ENCODE measurements at places on chromosomes 7 and 10. TPM values are rescaled to one million over a fixed set of nuclear protein-coding genes. Genes with fewer than 3 reads are reported as not detected.

DNA sequence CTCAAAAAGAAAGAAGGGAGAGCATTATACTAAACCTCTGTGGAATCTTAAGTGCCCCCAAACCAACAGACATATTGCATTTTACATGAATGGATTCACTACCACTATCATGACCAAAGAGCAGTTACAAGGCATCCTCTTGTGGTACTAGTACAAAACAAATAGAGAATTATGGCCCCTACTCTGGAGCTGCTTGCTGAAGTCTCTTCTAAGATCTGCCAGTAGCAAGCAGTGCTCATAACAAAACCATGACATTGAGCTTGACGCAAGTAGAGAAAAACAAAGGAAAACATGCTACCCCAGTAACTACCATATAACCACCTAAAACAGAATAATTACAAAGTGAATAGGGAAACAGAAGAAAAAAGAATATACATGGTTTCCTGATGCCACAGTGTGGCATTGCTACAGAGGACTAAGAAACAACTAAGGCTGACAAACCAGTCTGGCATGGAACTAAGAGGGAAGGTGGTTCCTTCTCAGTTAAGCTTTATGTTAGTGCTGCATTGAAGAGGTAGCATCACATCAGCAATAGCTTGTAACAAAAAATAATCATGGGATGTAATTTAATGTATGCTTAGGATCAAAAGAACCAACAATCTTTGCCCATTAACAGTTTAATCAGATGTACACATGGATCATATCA, 150.2 kb upstream of the AGR3 start:
- no peak for DNase-seq

DNA sequence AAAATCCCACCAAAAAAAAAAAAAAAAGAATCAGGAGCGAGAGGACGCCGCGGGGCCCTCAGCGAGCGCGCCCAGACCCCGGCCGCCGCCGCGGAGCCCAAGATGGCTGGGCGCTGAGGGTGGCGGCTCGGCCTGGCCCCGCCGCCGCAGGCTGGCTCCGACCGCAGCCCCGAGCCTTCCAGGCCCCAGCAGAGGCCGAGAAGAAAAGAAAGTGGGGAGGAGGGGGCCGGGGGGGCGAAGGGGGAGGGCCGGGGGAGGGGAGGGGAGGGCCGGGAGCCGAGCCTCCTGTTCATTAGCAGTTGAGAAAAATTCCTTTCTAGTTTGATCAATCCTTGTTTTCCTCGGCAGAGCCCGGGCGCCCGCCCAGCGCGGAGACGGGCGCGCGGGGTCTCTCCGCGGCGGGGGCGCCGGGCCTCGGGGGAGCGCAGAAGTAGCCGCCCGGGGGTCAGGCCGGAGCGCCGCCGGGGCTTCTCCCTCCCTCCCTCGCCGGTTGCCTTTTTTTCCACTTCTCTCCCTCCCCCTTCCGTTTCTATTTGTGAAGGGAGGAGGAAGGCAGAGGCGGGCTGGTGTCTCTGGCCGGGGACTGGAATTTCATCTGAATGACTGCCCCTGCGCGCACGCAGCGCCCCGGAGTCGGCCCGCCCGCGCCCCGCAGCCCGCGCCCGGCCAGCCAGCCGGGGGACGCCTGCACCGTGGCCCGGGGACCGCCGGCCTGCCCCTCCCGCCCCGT, 778 bp upstream of the TRIM8 start:
- DNase-seq, result peak; percentile 59

- peak; percentile 50 for DNase-seq
These were observed 17.6 kb downstream of the ZDHHC16 start for GRCh38 chr10:97463363-97464132.

DNA sequence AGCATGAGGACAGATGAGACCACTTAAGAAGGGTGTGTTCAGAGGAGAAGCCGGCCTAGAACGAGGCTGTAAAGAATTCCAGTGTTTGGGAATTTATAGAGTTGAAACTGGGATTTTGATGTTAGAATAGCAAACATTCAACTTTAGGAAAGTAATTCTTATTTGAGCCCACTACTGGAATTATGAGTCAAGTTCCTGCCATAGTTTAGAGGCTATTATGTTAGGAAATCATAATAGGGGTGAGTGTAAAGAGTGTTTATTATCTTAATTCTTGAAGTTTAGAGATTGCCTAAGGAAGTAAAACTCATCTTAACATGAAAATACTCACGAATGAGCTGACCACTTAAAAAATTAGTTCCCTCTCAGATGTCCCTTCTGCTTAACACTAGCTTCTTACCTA, 2.1 kb downstream of the CBLL1 start:
- no peak for DNase-seq

DNA sequence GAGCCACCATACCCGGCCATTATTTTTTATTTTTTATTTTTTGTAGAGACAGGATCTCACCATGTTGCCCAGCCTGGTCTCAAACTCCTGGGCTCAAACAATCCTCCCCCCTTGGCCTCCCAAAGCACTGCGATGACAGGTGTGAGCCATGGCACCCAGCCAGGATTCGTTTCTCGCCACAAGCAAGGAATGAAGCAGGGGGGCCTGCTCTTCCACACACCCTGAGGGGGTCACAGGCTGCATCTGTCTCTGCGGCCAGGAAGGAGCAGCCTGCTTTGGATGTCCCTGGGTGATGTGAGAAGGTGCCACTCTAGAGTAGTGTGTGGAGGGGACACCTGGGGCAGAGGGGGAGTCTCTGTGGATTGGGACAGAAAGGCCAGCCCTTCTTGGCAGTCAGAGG, 61.3 kb upstream of the TNRC18 start:
- DNase-seq, result no peak

- no peak for DNase-seq
These were observed 14.0 kb downstream of the SLC29A4 start for GRCh38 chr7:5296611-5297226.

- no peak for DNase-seq
These were observed 115.0 kb downstream of the SND1 start for GRCh38 chr7:127766831-127767459.

GRCh38 chr10:91339729-91340128, 70.4 kb upstream of the HECTD2 start:
- no peak for DNase-seq

DNA sequence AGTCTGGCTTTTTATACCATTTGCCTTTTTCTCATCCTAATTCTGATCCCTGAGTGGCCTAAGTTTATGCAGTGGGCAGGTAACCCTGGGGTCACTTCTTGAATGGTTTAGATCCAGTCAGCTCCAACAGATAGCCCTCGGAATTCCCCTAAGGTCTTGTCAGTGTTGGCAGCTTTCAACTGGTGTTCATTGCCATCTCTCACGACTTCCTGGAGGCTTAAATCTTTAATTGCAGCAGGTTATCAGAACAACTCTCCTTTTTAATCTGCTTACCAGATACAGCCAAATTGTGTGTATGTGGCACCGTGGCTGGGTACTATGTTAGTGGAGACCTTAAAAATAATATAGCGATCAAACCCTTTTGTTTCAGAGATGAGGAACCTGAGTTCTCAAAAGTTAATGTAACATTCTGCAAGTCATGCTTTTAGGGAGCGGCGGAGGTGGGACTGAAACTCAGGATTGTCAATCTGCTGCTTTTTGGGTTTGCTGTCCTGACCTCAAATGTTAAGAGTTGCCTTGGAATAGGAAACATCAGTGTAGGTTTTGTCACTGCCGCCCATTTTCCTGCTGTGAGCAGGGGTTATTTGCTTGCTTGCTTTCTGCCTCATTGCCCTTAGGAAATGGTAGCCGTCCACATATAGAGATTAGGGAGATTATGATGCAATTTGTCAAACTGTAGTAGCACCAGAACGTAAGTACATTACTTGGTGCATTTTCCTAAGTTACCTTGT, 818 bp downstream of the DLD start:
- no peak for DNase-seq

- DNase-seq, result no peak
These were observed 25.7 kb downstream of the IKZF1 start for GRCh38 chr7:50330254-50330653.

DNA sequence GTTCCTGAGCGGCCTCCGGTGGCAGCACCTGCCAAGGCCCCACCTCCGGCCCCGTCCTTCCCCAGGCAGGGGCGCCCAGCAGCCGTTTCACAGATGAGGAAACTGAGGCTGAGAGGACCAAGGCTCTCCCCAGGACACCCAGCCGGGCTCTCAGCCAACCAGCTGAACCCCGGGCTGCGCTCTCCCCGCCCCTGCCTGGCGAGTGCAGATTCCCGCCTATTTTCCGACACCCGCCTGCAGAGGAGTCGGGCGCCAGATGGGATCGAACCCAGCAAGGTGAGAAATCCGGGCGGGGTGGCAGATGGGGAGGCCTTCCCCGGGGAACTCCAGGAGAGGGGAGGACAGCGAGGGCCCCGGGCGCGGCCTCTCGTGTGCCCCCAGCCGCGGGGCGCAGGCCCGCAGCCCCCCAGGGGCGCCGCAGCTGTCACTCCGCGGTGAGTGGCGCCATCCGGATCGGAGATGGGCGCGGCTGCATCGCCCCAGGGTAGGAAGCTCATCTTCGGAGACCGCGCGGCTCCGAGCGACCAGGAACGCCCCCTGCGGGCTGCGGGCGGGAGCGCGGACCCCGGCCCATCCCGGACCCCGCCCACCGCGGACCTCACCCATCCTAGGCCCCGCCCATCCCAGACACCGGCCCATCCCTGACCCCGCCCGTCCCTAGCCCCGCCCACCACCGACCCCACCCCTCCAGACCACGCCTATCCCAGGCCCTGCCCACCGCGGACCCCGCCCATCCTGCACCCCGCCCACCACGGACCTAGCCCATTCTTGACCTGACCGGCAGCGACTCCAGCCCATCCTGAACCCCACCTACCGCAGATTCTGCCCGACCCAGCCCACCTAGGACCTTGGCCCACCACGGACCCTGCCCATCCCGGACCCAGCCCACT, 90.3 kb downstream of the MICALL2 start:
- peak; percentile 59 for DNase-seq

DNA sequence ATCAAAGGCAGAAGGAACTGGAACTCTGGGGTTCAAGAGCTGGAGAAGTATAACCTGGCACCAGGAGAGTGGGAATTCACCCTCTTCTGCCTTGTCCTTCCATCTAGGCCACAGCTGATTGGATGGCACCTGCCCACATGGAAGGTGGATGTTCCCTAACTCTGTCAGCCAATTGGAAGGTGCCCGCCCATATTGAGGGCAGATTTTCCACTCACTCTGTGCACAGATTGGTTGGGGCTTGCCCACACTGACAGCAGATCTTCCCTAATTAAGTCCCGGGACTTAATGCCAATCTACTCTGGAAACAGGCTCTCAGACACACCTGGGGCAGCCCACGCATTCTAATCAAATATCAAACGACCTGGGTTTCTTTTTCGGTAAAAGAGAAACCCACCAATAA, 1142.3 kb upstream of the CELF2 start:
- no peak for DNase-seq

DNA sequence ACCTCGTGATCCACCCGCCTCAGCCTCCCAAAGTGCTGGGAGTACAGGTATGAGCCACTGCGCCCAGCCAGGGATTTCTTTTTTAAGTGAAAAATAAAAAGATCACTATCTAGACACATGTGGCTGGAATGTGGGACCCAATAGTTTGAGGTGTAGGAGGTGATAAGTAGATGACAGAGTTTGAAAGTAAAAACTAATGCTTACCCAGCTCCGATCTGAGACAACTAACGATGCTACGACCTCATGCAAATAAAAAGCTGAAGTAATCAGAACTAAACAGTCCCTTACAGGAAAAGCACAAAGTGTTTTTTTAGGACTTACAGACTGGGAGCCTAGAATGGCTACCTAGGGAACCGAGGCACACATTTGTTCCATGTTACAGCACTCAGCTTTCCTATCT, 23.0 kb downstream of the PCGF6 start:
- DNase-seq, result no peak

GRCh38 chr10:84478151-84478550, 149.8 kb downstream of the CCSER2 start:
- DNase-seq, result no peak

- no peak for DNase-seq
These were observed 153.3 kb downstream of the WDR37 start for GRCh38 chr10:1209355-1209979.

GRCh38 chr10:36331121-36331520, 689.0 kb upstream of the FZD8 start:
- DNase-seq, result no peak

- no peak for DNase-seq
These were observed 52.5 kb downstream of the PTPRE start for GRCh38 chr10:127959428-127959827.

- peak; percentile 27 for DNase-seq
These were observed 8.9 kb upstream of the EXOC6 start for GRCh38 chr10:92839191-92840085.

DNA sequence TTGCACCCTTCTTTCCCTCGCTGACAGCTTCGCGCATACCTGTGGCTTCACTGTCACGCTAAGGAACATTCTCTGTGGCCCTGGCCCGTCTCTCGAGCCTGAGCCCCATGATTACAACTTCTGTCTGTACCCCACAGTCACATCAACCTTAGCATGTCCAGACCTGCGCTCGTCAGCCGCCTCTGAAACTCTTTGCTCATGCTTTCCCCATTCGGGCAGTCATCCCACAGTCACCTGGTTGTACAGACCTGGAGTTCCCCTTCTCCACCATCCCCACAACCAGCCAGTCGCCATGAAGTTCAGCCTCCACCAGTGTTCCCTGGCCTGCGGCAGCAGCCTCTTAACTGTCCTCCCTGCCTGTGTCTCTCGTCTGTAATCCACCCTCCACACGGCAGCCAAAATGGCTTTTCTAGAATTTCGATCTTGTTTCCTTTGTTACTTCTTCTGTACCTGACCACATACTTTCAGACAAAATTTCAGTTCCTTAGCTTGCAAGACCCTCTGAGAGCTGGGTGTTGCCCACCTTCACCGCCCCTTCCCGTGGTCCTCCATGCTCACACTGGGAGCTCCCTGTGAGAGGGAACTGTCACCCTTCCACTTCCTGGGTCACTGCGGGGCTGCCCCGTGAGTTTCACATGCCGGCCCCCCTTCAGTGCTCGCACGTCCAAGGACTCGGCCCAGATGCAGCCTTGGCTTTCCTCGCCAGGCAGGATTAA, 229.2 kb downstream of the CELF2 start:
- DNase-seq, result no peak

DNA sequence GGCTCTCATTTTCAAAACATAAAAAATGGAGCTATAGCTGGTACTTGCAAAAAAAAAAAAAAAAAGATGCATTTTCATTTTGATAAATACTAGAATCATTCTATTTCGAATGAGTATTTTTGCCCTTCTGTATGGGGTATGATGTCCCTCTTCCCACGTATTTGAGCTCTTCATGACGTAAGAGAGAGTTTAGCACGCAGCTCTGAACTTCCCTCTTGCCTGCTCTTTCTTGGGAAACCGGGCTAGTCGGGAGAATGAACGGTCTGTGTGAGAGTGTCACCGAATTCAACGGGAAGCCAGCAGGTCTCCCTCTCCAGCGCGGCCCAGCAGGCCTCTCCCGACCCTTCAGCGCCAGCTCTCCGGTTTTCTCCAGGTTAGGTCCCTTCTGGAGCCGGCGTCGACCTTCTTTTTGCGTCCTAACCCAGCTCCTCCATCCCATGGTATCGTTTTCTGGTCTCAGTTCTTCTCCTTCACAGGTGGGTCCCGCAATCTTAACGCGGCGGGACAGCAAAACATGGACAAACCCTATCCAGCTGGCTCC, 159.2 kb upstream of the PITRM1 start:
- DNase-seq, result no peak

TDRD1 gene
- not detected for total RNA-seq

STAM gene
- 18.6 TPM for total RNA-seq

SSC4D gene
- total RNA-seq, result 0.37 TPM

ZP3 gene
- 20.2 TPM for total RNA-seq

GPR85 gene
- not detected for total RNA-seq

NUTM2B gene
- total RNA-seq, result 0.12 TPM

ITGA8 gene
- total RNA-seq, result not detected

NUDT13 gene
- 6.3 TPM for total RNA-seq

AMZ1 gene
- total RNA-seq, result not detected

BTRC gene
- 12.2 TPM for total RNA-seq

OR2A7 gene
- not detected for total RNA-seq

PPP1R17 gene
- not detected for total RNA-seq

RARRES2 gene
- total RNA-seq, result not detected

PCLO gene
- 0.17 TPM for total RNA-seq
